Activated CD8-positive, alpha-beta T cell treated with anti-CD3 and anti-CD28 coated beads, Interleukin-2, amount 10 ng/mL, durations not matched to agents 7 days and 5 days (primary cell): ENCODE measurements at places on chromosomes 1 and 21.

GRCh38 chr1:6770751-6771440, 14.4 kb upstream of the CAMTA1 start:
- no peak for DNase-seq

DNA sequence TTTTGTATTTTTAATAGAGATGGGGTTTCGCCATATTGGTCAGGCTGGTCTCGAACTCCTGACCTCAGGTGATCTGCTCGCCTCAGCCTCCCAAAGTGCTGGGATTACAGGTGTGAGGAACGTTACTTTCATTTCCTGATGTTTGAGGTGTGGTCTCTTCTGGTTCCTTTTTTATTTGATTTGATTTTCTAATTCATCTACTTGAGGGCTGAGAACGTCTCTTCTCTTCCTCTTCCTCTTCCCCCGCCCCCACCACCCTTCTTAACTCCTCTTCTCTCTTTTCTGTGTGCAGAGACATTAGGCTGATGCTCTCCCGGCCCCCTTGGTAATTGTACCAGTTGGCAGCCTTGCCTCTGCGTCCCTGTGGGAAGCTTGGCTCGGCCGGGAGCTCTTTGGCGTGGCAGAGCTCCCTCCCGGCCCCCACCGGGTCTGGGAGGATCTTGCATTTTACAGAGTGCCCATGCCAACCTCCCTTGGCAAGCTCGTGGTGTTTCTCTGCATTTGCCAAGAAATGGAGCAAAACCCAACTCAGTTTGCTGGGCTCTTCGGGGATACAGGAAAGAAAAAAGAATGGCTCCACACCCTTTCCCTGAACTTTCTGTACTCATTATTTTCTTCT, 19.9 kb downstream of the CRYAA start:
- no peak for DNase-seq

DNA sequence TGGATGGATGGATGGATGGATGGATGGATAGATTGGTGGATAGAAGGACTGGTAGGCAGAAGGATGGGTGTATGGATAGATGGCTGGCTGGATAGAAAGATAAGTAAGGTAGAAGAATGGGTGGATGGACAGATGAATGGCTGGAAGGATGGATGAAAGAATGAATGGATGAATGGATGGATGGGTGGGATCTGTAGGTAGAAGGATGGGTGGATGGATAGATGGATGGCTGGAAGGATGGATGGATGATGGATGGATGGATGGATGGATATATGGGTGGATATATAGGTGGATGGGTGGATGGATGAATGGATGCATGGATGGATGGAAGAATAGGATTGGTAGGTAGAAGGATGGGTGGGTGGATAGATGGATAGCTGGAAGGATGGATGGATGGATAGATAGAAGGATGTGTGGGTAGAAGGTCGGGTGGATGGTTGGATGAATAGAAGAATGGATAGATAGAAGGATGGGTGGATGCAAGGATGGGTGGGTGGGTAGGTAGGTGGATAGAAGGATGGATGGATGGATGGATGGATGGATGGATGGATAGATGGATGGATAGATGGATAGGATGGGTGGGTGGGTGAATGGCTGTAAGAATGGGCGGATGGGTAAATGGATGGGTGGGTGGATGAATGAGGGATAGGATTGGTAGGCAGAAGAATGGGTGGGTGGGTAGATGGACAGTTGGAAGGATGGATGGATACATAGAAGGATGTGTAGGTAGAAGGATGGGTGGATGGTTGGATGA, 7.5 kb downstream of the MASP2 start:
- no peak for DNase-seq

DNA sequence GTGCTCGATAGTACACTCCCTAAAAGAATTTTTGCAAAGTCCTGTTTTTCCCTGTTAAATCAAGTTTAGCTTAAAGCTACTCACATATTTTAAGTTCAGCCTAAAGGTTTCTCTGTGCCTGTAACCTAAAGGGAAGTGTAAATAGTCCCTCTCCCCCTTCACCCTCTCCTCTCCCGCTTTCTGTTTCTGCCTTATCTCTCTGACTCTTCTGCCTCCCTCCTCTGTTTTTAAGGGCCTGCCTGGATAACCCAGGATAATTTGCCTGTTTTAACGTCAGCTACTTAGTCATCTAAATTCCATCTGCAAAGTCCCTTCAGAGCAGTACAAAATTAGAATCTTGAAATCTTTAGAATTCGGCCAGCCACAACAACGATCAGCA, 92.6 kb downstream of the NID1 start:
- no peak for DNase-seq

GRCh38 chr1:20867062-20867461, 80.0 kb upstream of the HP1BP3 start:
- no peak for DNase-seq

- DNase-seq: no peak
Observed at GRCh38 chr21:41759214-41759840, 7.5 kb downstream of the RIPK4 start.
